ENCODE measurements at places on chromosomes 11 and 22. TPM values are rescaled to one million over a fixed set of nuclear protein-coding genes. Genes with fewer than 3 reads are reported as not detected.

MYOD1 gene
- total RNA-seq: not detected

PATE2 gene
- total RNA-seq: not detected

KCNC1 gene
- not detected for total RNA-seq

FDXACB1 gene
- total RNA-seq: 7.1 TPM

DNA sequence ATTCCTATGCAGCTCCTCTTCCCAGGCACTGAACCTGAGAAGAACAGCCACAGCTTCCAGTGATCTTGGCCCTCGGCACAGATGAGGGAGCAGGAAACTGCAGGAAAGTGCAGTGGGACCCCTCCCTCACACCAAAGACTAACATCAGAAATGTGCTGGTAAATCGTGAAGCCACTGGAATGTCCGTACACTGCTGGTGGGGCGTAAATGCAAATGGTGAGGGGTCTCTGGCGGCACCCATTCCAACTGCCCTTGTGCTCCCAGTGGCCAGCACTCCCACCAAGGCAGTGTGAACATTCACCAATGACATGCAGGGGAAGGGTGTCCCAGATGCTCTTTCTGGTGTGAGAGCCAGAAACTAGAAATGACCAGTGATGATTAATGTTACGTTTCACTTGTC is 574.0 kb downstream of the BRD1 start:
- no peak for DNase-seq

DNA sequence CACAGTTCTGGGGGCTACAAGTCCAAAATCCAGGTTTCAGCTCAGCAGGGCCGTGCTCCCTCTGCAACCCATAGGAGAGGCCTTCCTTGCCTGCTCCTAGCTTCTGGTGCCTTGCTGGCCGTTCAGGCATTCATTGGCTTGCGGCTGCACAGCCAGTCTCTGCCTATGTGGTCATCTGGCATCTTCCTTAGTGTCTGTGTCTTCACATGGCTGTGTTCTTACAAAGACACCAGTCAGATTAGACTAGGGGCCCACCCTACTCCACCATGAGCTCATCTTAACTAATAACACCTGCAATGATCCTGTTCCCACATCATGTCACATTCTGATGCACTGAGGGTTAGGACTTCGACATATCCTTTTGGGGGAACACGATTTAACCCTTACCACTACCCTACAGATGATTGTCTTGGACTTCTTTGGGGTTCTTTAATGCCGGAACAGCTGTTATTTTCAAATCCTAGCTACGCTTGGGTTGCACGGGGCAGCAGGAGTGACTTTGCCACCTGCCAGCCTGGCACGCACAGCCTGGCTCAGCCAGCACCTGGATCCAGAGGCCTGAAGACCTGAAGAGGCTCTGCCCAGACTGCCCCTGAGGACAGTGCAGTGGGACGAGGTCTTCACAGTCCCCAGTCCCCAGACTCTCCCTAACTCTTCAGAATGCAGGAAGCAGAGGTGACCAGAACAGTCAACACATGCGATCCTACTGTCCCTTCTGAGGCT is 7.7 kb upstream of the NEAT1 start:
- DNase-seq: no peak

GRCh38 chr11:45715418-45715817 is 50.0 kb upstream of the CHST1 start:
- no peak for DNase-seq

DNA sequence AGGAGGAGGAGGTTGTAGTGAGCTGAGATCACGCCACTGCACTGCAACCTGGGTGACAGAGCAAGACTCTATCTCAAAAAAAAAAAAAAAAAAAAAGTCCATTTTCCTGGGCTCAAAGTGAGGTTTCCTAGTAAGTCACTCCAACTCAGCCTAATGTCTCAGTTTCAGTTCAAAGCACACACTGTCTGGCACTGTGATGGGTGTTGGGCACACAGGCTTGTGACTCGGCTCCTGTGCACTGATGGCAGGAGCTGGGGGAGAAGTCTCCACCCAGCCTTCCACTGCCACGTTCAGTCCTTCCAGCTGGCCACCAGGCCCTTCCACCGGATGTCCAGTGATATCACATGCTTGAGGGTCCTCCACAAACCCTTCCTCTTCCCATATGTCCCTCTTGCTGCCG is 186.0 kb downstream of the CEP164 start:
- DNase-seq: no peak

- DNase-seq: no peak
Observed at GRCh38 chr11:12876340-12876739, 132.8 kb upstream of the RASSF10 start.

- no peak for DNase-seq
Observed at GRCh38 chr11:88117281-88117858, 57.9 kb downstream of the RAB38 start.

DNA sequence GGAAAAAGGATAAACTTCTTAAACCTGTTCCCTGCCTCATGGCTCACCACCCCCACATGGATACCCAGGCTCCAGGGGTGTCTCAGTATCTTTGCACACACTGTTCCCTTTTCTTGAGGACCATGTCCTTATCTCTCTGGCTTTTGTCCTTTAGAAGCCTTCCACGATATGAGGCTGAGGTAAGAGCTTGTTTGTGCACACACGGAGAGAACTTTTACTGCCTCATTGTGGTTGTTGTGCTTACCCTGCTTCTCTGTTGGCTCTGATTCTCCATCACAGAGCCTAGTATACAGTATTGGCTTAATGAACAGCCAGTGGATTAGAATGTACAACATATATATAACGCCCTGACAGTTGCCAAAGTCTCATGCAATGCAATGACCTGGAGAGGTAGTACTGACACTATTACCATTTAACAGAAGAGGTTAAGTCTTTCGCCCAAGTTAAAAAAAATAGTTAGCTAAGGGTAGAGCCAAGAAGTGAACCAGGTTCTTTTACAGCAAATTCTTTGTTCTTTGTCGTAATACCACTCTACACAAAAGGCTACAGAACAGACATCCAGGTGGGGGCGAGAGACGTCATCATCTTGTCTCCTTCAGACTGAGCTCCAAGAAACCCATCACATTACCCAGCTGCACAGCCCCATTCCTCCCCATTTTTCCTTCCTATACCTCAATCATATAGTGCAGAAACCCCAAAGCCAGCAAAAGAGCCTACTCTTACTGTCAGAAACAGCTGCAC is 117.3 kb downstream of the PLEKHA7 start:
- DNase-seq: no peak

DNA sequence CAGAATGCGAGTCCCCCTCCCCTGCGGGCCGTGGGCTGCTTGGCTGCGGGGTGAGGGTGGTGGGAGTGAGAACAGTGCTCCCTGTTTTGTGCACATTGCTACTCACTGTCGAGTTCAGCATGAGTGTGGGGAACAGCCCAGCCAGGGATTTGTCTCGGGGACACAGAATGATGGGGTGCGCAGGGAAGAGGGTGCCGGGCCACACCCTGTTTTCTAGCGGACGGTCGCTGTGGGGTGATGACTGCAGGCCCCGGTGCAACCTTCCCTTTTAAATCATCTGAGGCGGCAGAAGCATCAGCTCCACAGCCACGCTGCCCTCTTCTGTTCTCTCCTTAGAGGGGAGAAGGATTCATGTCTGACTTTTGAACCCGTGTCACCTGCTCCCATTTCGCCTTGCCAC is 1051.2 kb downstream of the TBC1D22A start:
- DNase-seq: no peak

DNA sequence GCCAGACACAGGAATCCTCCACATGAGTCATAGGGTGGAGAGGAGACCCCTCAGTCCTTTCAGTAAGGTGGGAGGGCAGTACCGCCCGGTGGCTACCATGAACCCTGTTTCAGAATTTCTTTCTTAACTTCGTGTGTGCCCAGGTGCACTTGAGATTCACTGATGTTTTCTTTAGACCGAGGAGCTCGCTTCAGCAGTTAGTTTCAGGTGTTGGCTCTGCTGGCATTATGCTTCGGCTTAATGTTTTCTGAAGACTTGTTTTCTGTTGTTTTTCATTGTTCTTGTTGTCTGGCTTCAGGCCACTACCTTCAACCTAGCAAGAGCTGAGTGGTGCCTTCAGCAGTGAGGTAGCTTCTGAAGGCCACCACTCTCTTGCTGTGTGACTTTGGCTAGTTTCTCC is 71.5 kb downstream of the BMAL1 start:
- DNase-seq: no peak

- no peak for DNase-seq
Observed at GRCh38 chr11:114083391-114084252, 24.1 kb downstream of the ZBTB16 start.

DNA sequence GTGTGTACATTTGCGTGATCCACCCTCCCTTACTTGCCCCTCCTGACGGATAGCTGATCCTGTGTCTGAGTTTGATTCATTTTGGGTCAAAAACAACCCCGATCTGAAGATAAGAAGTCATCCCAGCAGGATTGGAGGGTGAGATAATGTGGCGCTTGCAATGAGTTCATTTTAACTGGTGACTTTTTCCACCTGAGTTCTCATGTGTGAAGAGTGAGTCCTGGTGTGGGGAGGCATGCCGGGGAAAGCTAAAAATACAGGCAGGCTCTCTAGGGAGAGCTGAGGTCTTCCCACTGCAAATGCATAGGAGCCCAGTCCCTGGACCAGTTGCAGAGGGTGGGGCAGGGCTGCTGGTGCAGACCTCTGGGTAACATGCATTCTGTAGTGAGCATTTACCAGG is 35.7 kb upstream of the ELF5 start:
- DNase-seq: no peak

- DNase-seq: no peak
Observed at GRCh38 chr11:122642472-122642922, 13.0 kb upstream of the UBASH3B start.

DNA sequence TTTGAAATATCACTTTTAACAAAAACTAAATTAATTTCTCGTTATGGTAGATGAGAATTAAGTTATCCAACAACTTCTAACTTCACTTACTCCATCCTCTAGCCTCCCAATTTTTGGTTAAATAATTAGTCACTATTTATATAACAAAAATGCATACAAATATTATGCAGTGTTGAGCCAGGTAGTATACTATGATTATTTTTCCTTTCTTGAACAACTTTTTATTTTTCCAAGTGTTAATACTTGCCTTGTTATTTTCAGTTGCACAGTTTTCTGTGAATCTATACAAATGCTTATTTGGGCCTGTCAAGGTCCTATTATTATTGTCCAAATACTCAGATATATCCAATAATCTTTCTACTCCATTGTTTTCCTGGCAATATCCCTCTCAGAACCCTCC is 19.9 kb upstream of the CCDC83 start:
- DNase-seq: no peak

GRCh38 chr11:78810559-78811009 is 235.9 kb upstream of the NARS2 start:
- no peak for DNase-seq

- DNase-seq: no peak
Observed at GRCh38 chr11:32840587-32840986, 10.9 kb downstream of the PRRG4 start.

GRCh38 chr22:31692186-31692886 is 30.3 kb upstream of the PISD start:
- peak; percentile 18 for DNase-seq

GRCh38 chr11:130849215-130849568 is 67.1 kb downstream of the SNX19 start:
- DNase-seq: no peak
